ENCODE measurements at places on chromosomes 1 and 21.

DNA sequence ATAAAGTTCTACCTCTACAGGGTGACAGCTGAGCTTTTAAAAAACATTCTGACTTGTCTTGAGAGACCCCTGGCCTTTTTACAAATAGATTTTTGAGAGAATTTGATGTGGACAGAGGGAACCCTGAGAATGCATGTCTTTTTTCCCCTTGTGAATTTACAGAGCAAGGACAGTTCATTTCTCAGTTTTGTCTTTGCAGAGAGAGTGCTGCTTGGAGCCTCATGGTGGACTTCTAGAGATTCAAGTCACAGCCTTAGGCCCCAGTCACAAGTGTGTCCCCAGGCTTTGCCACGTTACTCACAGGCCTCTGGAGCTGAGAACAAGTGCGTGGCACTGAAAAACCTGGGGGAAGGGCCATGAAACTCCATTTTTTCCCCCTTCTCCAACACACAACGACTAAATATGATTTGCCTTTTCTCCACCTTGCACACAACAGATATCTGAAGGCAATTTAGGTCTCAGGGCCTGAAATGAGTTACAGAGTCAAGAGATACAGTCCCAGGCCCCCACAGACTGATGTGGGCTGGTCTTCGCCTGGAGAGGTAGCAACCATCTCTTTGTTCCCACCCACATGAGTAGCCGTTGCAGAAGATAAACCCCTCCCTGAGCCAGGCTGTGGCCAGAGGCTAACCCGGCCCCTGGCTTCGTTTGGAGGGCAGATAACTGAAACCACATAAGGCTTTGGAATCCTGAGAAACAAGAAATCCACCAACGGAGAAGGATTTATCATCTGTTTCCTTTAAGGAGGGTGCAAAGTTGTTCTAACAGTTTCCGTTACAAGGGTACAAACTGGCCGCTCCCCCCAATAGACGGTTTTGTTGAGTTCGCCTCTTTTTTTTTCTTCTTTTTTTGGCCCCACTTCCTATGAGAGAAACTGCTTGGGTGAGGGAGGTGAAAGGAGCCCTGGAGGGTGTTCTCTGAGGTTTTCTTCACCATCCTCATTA is 1.0 kb upstream of the PIGV start:
- no peak for DNase-seq

- no peak for DNase-seq
These were observed 128.9 kb downstream of the ASTN1 start for GRCh38 chr1:177035586-177035985.

DNA sequence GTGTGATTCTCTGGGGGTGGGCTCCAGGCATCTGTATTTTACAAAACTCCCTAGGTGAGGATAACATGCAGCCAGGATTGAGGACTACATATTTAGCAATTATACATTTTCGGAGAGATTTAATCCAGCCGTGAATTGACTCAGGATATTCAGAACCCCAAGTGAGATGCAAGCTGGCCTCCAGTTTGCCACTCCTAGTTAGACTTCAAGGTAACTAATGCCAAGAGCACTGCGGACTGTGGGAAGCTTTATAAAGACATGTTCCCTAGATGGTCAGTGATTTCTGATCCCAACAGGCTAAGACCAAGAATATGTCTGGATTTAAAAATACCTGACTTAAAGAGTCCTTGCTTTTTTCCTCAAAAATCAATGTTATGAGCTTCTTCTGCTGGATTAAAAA is 308.5 kb downstream of the NTNG1 start:
- no peak for DNase-seq

DNA sequence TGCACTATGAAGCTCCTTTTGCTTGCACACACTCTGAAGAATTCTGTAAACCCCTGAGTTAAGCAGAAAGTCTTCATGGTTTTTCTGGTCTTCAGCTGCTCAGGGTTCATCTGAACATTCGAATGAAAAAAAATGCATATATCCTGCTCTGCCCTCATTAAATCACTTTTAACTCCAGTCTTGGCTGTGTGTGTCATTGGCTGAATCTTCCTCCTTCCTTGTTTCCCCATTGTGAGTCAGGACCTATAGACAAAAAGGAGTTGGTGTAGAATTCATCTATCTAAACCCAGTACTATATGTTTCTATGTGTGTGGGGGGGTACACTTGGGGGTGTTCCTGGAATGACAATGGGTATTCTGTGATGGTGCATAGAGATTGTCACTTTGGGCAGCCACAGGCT is 6.6 kb upstream of the SPRR1B start:
- DNase-seq: no peak

GRCh38 chr1:110309767-110310166 is 29.4 kb upstream of the RBM15 start:
- no peak for DNase-seq

- DNase-seq: peak; percentile 7
These were observed 101.7 kb downstream of the OLFML2B start for GRCh38 chr1:161921990-161922389.

DNA sequence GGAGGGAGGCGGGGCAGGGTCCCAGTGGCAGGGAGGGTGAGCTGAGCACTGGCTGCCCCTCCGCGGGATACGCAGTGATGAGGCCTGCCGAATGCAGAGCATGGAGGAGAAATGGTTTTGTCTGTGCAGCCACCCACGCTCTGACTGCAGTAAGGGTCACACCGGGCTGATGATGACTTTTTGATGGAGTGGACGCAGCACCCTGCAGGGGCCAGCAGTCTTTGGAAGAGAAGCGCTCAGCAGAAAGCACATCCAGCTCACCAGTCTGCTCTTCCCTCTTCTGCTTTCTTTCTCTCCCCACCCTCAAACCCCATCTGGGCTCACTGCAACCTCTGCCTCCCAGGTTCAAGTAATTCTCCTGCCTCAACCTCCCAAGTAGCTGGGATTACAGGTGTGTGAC is 61.9 kb upstream of the ATP1A1 start:
- DNase-seq: no peak

- DNase-seq: no peak
These were observed 33.3 kb downstream of the COQ8A start for GRCh38 chr1:226973371-226973897.

DNA sequence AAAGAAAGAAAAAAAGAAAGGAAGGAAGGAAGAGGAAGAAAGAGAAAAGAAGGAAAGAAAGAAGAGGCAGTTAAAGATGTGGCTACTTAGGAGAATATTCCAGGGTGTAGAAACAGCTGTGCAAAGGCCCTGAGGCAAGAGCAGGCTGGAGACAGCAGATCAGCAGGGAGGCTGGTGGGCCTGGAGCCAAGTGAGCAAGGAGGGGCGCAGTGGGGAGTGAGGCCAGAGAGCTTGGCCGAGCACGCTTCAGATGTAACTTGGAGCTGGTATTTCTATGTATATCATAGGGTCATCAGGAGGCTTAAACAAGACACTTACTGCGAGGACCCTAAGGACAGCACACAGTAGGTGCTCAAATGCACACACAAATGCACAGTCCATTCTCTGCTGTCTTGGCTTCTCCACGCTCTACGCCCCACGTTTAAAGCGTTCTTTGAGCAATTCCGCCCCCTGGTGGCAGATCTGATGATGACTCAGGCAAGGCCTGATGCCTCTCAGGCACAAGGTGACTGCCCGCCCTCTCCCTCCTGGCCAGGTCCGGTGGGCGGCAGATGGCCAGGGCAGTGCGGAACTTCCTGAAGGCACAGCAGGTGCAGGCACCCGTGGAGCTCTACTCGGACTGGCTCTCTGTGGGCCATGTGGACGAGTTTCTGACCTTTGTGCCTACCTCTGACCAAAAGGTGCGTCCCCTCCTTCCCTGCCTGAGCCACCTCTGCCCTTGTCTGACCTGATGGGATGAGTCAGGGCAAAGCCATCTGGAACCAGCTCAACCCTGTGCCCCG is 11.9 kb upstream of the PADI3 start:
- DNase-seq: peak; percentile 75

GRCh38 chr1:180231506-180231921 is 1.4 kb downstream of the LHX4 start:
- DNase-seq: no peak

- DNase-seq: no peak
These were observed 966 bp downstream of the TFB2M start for GRCh38 chr1:246564839-246565750.

DNA sequence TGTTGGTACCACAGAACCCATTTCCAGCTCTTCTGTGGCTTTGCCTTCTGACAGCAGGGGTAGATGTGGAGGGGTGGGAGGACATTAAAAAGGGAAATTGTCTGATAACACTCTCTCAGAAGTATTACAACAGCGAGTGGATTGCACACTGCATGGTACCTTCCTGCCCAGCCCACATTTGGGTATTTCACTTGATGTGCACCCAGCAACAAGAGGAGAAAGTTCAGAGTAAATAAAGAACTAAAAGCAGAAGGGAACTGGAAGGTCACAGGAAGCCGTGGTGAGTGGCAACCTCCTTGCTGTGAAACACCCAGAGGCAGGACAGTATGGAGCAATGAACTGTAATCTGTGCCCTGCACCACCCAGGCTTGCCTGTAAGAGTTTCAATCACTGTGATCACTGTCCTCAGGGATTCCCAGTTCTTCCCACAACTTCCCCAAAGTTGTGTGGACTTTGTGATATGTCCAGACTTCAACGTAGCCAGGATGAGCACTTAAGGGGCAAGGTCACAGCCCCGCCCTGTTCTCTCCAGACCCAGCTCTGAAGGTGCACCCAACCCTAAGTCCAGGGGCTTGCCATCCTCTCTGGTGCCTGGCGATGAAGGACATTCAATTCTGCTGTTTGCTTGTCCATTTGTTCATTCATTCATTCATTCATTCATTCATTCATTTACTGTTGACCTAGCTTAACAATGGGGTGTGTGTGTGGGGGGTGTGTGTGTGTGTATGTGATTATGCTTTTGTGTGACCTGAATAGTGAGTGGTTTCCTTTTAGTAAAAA is 18.7 kb upstream of the F5 start:
- DNase-seq: no peak

DNA sequence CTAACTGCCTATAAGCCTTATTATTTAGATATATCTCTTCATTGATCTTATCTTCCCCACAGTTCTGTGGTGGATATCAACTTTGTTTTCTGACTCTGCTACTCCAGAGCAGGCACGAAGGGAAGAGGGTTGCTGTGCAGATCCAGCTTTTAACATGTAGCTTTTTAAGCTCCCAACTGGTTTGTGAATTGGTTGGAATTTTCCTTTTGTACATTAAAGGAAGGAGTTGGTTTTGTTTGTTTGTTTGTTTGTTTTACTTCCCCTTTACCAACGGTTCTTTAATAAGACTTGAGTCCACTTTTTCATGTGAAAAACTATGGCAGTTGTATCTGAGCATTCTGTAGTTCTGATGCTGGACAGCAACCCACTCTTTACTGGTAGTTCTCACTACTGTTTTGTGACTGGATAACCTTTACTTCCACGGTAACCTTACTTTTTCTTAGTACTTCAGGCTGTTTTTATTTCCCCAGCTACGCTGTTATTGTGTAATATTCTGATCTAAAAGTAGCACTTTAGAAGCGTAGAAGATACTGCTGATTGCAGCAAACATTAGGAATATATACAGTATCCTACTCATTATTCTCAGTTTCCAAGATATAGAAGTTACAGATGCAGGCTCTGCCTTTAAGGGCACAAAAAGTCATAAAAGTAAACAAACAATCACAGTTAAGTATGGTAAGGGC is 1.6 kb downstream of the GNPAT start:
- peak; percentile 5 for DNase-seq

GRCh38 chr1:233233508-233234040 is 62.0 kb downstream of the PCNX2 start:
- no peak for DNase-seq

- DNase-seq: no peak
These were observed 45.5 kb downstream of the TOR1AIP2 start for GRCh38 chr1:179831852-179832699.

DNA sequence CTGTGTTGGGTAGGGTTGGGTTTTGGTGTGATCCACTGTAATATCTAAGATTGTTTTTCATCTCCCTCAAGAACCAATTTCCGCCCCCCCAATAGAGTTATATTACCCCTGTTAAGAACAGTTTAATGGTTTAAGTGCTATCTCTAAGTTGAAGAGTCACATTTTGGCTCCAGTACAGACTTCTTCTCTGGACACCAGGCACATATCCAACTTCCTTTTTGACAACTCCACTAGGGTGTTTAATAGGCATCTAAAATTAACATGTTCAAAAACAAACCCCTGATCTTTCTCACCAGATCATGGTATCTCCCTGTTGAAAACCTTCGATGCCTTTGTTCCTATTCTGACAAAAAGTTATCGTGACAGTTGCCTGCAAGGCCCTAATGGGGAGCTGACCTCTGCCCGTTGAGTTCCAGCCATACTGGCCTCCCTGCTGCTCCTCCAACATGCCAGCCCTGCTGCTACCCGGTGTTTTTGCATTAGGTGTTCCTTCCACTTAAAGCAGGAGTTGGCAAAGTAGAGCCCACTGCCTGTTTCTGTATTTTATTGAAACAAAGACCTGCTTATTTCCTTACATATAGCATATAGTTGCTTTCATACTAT is 18.6 kb downstream of the USP24 start:
- no peak for DNase-seq

GRCh38 chr1:203491664-203492063 is 2.3 kb upstream of the OPTC start:
- DNase-seq: no peak

DNA sequence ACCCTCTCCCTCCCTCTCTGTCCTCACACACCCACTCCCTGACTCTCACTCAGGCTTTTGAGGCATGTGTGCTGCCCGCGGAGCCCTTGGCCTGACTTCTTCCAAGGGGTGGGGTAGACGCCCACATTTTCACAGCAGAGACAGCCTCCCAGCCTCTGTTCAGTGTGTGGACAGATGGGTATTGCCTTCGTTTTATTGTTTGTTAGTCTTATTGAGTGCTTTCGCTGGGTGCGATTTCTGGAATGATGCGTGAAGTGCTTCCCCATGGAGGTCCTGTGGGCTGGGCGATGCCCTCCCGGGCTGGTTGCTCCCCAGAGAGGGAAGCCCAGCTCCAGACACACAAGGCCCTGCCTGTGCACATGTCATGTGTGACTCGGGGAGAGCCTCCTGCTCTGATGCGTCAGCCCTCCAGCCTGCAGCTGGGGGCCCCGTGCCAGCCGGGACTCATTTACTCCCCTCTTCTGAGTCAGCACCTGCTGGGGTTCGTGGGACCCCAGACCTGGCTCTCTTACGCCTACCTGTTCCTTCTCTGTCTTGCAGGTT is 14.7 kb downstream of the PDXK start:
- DNase-seq: peak; percentile 38

All from RWPE1 (cell line).